ENCODE measurements at places on chromosomes 11 and 22.

GRCh38 chr11:76284161-76284560 lies 77.9 kb upstream of the WNT11 start:
- DNase-seq: no peak

DNA sequence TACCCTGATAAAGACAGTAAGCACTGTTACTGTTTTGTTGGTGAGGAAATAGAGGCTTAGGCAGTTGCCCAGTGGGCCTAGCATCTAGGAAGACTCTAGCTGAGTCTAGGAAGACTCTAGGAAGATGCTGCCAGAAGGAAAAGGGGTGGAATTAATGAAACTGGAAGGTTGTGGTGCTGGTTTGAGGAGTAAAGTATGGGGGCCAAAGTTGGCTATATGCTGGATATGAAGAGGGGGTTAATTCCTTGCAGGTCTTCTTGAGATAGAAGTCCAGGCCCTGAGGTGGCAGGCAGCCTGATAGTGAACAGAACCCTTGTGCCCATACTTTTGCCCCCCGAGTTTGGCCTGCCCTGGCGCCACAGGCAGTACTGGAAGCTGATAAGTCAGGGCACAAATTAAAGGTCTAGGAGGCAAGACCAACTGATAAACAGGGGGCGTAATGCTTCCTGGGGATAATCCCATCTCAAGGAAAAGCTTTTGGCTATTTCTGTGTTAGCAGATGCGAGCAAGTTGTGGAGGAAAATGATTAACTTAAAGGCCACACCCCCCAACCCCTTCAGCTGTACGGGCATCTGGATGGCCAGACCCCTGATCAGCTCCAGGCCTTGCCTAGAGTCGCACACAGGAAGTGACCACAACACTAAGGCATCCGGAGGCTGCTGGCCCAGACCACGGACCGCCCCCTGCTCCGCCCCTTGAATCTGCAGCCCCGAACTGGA lies 3.1 kb downstream of the ILK start:
- peak; percentile 92 for DNase-seq

GRCh38 chr22:17928391-17928790 lies 96.0 kb downstream of the MICAL3 start:
- DNase-seq: no peak

GRCh38 chr11:92082652-92083051 lies 142.0 kb upstream of the FAT3 start:
- DNase-seq: no peak

- DNase-seq: peak; percentile 46
These were observed 1.0 kb downstream of the PAX6 start for GRCh38 chr11:31809857-31810778.

DNA sequence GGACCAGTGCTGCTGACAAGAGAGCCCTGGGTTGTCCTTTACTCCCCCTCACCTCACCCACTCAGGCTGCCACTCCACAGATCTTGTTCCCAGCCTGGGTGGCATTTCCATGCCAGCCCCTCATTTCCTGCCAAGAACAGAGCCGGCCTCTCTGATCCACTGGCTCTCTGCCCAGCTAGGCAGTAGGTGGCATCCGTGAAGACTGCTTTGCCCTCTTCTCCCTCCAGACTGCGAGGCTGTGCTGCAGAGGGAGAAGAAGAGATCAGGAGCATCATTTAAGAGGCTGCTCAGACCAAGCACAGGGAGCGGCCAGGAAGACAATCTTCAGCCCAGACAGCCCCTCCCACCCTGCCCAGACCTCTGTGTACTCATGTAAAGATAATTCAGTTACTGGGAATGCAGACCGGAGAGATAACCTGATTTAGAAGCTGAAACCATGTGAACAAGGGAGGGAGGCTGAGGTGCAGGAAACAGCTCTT lies 126.9 kb upstream of the NCAM1 start:
- no peak for DNase-seq

DNA sequence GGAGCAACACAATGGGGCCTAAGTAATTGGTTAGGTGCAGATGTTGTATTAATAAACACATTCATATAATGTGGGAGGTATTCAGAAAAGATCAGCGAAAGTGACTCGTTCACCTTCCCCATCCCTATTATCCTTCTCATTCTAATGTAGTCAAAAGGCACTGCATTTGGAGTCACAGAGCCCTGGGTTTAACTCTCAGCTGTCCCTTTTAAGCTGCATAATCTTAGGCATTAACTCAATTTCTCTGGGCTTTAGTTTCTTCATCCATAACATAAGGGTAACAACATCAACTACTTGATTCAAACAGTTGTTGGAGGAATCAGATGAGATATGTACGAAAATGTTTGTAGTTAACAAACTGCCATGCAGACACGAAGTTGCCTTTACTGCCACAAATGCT lies 187.6 kb upstream of the PITPNB start:
- no peak for DNase-seq

DNA sequence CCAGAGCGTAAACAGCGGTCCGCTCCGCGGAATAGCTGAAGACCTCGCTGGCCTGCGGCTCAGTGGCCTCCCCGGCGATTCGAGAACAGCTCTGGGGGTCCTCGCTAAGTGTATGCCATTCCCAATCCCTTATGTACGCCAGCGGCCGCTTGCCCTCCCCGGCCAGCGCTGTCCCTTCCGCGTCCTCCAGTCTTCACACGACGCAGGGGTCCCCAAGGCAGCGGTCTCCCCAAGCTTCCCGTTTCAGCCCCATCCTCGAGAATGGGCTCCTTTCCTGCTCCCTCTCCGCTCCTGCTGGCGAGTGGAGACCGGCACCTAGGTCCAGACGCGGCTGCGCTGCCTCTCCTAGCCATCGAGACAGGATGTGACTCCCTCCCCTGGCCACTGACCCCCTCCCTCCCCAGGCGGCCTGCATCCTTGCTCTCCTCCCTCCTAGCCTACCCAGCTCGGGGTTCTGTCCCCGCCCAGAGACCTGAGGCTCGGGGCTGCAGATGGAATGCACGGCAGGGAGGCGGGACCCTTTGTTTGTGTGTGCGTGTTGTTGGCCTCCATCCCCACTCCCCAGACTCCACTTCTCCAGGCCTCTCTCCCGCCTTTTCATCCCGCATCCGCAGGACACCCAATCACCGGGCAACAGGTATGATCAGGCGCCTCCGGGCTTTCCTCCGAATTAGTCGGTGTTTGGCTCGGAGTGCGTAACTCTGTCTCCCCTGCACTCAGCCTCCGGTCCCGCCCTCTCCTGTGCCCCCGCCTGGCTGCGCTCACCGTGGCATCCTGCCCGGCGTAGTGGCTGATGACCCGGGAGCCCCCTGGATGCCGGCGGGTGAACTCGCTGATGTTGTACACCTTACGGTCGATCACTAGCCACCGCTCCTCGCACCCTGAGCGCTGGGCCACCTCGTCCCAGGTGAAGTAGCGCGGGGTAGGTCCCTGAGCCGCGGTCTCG lies 740 bp downstream of the FADS1 start:
- peak; percentile 56 for DNase-seq

DNA sequence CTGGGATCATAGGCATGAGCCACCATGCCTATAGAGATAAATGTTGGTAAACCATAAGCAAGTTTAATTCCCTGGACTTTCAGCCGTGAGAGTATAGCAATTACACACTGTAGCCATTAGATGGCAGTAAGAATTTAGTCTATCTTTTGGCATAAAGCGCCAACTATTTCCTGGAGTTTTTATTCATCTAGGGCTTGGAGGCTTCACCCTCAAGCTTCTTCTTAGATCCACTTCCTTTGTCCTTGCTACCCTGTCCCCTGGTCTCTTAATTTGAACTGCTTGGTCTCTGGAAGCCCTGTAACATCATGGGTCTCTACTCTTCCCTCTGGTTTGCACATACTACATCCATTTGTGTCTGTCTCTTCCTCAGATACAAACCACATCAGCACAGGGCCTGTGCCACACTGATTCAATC lies 38.2 kb downstream of the OR10A6 start:
- peak; percentile 70 for DNase-seq

GRCh38 chr11:65043881-65044501 lies 3.0 kb downstream of the SAC3D1 start:
- peak; percentile 58 for DNase-seq

DNA sequence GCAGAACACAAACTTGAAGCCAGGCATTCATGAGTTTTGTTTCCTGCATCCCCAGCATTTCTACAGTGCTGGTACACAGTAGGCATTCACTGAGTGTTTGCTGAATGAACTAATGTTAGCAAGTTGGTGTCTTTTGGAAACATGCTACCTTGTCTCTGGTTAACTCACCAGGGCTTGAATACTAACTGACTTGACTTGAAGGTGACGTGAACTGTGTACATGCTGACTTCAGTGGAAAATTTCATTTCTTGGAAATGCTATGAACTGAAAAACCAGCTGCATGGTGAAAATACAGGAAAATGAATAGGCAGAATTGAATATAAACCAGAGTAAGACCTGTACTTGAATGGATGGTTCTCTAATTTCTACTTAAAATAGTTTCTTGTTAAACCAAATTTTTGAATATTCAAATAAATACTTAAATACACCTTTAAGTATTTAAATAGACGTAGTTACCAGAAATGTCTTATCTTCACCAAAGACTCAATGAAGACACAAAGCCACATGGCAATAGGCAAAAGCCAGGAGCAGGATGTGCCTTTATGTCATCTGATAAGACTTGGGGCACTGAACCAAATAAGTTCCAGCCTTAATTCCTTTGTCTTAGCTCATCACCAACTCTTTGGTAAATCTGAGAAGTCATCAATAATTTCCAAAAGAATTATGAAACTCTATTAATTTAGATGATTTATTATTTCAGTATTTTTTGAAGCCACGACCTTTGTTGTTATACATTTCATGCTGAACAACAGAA lies 39.7 kb upstream of the POU2AF2 start:
- peak; percentile 46 for DNase-seq
